ENCODE measurements at places on chromosomes 11 and 22.

- DNase-seq = no peak
These were observed 255.2 kb downstream of the MN1 start for GRCh38 chr22:27546157-27546935.

DNA sequence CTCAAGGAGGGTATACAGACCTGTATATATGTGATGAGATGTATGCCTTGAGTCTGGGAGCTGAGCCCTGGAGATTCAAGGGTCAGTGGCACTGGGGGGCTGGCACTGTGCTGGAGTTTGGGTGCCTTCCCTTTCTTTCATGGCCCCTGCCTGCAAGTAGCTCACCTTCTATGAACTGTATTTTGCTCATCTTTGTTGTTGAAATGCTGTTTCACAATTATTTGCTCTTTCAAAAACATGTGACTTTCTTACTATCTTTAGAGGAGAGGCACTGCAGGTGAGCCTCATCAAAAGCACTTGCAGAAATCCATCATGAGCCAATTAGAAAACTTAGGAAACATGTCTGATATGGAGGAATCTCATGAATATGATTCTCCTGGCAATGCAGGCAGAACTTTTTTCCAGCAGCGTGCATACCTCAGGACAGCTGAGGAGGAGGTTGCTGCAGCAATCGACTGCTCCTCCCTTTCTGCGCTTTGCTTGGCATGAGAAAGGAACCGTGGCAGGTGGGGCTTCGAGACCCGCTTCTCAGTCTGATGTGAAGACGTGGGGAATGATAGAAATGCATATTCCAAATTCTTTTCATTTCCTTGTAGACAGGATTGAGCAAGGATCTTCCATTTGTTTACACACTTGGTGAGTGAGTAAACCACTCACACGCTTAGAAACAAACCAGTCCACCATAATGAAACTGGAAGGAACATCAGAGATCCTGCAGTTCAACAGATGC, 178.4 kb upstream of the E2F8 start:
- DNase-seq = peak; percentile 68

DNA sequence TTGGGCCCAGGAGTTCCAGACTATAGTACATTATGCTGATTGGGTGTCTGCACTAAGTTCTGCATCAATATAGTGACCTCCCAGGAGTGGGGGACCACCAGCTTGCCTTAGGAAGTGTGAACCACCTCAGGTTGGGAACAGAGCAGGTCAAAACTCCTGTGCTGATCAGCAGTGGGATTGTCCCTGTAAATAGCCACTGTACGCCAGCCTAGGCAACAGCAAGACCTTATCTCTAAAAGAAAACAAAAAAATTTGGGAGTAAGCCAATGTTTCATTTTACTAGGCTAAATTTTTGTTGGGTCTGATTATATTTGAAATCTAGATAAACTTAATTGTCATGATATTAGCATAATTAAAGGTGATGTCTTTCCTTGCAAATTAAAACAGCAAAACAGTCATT, 3.4 kb downstream of the DEPDC5 start:
- DNase-seq = no peak

GRCh38 chr22:45506816-45507360, 4.2 kb downstream of the FBLN1 start:
- DNase-seq = no peak

GRCh38 chr11:108516125-108516524, 17.9 kb upstream of the POGLUT3 start:
- no peak for DNase-seq

DNA sequence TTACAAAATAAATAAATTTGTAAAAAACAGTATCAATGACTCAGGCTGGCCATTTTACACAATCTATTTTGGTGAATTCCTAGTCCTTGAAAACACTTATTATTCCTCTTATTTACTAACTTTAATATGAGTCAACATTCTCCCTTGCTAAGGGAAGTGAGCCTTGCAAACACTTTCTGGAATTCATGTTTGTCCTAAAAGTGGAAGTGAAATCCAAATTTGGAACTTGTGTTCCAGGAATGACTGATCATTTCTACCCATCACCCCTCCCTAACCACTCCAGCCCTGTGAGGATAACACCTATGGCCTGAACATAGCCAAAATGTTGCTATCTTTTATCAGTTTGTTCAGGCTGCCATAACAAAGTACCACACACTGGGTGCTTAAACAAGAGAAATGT, 83.1 kb downstream of the OR5AK2 start:
- DNase-seq = peak; percentile 69

- no peak for DNase-seq
These were observed 700.7 kb downstream of the LUZP2 start for GRCh38 chr11:25197515-25197914.

DNA sequence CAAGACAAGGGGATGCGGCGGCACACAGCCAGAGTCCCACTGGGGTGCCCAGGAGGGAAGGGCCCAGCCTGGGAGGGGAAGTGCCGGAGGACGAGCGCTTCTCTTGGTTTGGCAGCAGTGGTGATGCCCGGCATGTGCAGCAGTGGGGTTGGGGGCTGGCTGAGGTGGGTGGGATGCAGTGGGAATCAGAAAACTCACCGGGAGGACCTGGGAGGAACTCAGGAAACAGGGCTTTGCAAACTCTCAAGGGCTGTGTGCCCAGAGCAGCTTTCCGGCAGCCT, 3.0 kb downstream of the FERMT3 start:
- no peak for DNase-seq

DNA sequence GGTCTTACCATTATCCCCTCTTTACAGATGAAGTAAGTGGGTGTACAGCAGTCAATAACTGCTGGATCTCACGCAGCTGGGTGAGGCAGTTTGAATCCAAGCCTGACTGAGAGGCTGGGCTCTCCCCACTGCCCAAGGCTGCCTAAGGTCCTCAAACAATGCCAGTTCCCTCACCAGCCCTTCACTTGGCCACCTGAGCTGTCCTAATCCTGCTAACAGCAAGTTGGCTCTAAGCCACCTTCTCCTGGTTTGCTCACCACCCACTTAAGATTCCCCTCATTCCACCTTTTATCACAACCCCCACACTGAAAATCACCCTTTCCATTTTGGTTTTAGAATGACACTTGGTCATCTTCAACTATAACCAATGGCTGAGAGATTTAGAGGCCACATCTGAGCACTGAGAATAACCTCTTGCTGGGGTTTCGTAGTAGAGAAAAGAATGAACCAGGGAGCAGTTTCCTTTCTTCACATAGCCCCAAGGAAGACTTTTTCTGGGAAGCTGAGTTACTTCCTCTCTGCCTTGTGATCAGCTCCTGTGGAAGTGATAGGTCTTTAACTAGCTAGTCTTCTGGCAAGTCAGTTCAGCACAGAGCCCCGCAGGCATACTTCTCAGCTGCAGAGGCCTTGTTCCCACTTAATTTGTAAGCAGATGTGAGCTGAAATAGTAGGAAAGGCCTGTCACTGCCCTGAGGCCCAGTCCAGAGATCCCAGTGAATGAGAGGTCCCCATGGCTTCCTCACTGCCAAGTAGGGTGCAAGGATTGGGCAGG, 57.8 kb upstream of the TTC12 start:
- DNase-seq = no peak

DNA sequence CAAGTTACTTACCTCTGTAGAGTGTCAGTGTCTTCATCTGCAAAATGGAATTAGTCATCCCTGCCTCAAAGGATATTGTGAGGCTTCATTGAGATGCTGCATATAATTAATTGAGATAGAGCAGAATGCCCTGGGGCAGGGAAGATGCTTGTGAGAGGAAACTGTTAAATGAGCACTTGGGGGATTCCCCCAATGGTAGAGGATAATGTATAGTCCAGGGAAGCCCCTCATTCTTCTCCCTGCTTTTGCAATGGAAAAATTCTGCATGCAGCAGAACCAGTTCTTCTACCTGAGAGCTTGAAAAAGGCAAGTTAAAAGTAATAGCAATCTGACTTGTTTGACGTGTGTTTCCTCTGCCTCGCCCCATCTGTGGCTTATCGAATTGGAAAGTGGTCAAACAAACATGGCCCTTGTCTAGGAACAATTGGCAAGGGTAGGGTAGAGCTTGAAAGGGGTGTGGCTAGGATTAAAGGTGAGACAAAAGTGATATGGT, 90.9 kb downstream of the NAV2 start:
- no peak for DNase-seq

- DNase-seq = no peak
These were observed 3.8 kb downstream of the TIMM8B start for GRCh38 chr11:112082729-112083128.

GRCh38 chr11:42543844-42544419, 767.9 kb upstream of the API5 start:
- no peak for DNase-seq

- DNase-seq = no peak
These were observed 47.5 kb upstream of the CDON start for GRCh38 chr11:126109941-126110731.

DNA sequence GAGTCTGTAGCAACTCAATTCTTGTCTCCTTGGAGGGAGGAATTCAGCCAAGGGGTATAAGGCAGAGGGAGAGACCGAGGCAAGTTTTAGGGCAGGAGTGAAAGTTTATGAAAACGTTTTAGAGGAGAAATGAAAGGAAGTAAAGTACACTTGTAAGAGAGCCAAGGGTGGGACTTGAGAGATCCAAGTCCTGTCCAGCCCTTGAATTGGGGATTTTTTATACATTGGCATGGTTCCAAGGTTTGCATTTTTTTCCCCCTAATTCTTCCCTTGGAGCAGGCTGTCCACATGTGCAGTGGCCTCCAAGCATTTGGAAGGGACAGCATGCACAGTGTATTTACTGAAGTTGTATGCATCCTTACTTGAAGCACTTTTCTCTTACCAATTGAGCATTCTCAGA, 192.1 kb downstream of the LUZP2 start:
- DNase-seq = no peak

DNA sequence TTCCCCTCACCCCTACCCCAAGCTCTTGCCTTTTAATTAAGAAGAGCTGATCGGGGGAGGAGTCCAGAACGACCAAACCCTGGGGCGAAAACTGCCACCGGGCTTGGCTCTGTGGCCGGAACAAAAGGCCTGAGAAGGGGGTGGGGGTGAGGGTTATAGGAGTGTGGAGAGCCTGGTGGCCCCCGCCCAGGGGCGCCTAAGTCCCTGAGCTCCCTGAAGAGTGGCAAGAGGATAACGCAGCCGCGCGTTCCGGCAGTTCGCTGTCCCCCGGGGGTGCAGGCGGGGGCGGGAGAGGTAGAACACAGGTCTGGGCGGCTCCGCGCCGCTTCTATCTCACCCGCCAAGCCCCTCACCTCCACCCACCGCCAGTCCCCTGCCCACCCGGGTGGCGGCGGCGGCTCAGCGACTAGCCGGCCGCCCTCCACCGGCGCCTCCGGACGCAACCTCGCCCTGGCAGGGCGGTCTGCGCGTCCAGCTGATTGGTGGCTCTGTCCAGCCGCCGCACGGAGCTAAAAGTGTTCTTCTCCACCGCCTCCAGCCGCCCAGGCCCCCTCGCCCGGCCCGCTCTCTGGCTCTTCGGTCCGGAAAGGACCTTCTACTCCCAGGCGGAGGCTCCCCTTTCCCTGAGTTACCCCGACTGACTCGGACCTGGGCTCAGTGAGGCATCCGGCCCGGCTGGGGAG, 18.7 kb upstream of the BDNF start:
- peak; percentile 54 for DNase-seq

GRCh38 chr22:20434264-20434751, 3.3 kb downstream of the SCARF2 start:
- no peak for DNase-seq

GRCh38 chr11:65895482-65895981, 4.7 kb downstream of the FOSL1 start:
- DNase-seq = no peak

DNA sequence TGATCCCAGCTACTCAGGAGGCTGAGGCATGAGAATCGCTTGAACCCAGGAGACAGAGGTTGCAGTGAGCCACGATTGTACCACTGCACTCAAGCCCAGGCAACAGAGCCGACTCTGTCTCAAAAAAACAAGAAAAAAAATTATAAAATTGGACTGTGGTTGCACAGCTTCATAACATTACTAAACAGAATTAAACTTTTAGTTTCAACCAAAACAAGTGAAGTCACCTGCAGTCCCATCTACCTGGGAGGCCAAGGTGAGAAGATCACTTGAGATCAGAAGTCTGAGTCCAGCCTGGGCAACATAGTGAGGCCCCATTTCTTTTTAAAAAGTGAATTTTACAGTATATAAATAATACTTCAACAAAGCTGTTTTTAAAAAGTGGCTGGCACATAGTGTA, 47.8 kb upstream of the CD5 start:
- no peak for DNase-seq

DNA sequence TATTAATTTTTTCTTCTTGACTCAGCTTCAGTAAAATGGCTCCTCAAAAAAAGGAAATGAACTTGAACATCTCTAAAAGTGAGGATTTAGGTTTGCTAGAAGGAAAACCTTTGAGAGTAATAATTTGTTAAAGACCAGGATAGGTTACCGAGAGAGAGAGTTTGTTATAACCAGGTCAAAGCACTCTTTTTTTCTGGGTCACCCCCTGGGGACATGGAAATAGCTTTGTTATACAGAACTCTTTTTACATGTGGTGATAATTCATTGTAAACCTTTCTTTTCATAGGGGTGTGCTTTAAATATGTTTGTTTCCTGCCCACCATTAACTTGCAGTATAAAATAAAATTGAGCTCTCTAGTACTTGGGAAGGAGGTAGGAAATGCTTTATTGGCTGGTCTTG, 47.7 kb downstream of the DNAJC24 start:
- no peak for DNase-seq

- no peak for DNase-seq
These were observed 17.3 kb upstream of the EP300 start for GRCh38 chr22:41074941-41075710.

- DNase-seq = no peak
These were observed 4.2 kb downstream of the FAR1 start for GRCh38 chr11:13672576-13673210.

DNA sequence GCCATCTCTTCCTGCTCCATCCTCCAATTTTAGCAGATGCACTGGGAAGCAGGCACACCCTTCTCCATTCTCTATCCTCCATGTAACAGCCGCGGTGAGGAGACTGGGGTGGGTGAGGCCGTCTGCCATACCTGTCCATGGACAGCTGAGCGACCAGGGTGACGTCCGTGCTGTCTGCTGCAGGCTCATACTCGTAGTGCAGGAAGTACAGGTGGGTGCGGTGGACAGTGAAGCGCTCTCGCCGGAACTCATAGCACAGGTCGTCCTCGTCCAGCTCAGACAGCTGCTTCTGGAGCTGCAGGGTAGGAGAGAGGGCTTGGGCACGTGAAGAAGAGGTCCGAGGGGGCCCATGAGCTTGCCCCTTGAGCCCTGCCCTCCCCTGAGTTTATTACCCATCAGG, 257.8 kb upstream of the SYN3 start:
- DNase-seq = no peak
